Stimulated activated CD8-positive, alpha-beta memory T cell treated with anti-CD3 and anti-CD28 coated beads, Interleukin-4, amount 100 ng/mL, for 1 hour (primary cell): ENCODE measurements at places on chromosomes 11 and 22.

DNA sequence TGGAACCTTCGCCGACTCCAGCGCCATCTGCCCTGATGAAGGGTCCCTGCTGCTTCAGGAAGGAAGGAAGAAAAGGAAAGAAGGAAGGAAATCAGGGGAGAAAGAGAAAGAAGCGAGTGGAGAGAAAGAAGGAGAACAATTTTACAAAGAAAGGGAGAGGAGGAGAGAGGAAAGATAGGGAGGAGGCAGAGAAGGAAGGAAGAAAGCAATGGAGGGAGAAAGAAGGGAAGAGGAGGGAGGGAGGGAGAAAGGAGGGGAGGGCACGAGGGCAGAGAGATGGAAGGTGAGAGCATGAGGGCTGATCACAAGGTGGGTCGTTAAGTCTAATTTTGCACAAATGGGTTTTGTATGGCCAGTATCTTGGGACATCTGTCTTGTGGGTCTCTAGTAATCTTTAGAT is 39.2 kb downstream of the PARVA start:
- DNase-seq = no peak

DNA sequence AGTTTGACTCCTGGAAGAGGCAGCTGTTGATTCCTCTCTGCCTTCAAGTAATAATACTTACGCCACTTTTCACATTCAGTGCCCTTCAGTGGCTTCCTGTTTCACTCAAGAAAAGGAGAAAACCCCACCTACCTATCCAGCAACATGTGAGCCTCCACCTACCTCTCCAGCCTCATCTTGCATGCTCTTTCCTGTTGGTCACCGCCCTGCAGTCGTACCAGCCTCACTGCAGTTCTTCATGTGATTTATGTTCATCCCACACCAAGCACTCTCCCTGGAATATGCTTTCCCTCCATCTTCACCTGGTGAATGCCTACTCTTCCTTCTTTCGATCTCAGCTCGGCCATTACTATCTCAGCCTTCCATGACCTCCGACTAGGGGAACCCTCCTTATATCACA is 21.8 kb upstream of the YWHAH start:
- no peak for DNase-seq

- no peak for DNase-seq
These were observed 16.2 kb upstream of the ST3GAL4 start for GRCh38 chr11:126339073-126339862.

- DNase-seq = no peak
These were observed 113.8 kb downstream of the RBFOX2 start for GRCh38 chr22:35914665-35915476.

DNA sequence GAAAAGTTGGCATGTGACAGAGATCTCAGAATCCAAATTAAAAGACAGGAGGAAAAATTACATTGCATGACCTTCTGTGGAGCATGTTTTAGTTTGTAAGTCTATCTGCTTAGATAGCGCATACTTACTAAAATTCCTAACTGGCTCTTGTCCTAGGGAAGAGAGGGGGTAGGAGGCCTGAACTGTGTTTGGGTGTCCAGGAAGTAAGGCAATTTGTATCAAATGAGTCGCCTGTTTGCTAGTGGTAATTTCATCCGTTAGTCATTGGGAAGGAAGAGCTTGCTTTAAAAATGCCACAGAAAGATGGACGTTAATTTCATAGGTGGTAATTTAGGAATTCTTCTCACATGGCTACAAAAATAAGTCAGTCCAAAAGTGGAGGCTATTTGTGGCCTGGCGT is 18.5 kb downstream of the GRK3 start:
- no peak for DNase-seq

DNA sequence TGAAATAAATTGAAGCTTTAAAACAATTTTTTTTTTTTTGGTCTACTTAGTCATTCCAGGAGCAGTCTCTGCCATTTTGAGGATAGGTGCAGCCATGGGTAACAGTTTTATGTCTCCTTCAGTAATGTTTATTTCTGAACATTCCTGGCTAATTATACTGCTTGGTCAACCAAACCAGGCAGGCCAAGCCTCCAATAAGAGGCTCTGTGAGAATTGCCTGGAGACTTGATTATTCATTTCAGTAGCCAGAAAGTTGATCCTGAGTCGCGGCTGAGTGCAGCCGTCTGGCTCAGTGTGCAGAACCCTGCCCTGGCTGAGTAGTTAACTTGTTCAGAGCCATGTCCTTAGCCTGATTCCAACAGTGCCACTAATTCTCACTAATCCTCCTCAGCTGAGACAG is 364.0 kb upstream of the FAT3 start:
- DNase-seq = no peak

- DNase-seq = no peak
These were observed 813.7 kb downstream of the NTM start for GRCh38 chr11:132184079-132184478.

DNA sequence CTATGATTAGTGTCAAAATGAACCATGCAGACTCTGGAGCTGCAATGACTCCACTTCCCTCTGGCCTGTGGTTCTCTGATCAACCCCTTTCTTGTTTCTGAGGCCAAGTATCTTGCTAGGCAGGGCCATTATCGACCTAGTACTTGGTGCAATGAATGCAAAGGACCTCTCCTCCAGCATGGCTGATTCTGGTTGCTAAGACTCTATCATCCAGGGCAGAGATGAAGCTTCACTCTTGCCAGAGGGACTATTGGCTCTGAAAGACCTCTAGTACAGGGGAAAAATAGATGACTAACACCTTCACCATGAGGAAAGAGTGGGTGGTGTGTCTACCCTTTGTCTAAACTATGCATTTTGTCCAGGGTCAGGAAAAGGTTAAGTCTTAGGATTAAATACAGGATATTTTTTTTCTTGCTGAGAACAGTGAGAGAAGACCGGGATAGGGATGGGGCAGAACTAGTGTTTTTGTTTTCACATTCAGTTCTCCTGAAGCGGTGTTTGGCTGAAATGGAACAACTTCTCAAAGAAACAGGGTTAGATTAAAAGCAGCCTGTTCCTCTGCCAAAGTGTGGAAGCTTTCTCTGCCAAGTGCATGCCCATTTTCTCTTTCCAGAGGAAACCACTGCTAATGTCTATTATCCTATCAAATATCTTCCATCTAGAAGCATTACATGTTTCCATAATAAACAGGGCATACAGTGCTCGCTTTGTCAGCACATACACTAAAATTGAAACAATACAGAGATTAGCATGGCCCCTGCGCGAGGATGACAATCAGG is 5.0 kb upstream of the MTFP1 start:
- no peak for DNase-seq

GRCh38 chr11:115462004-115462541 is 42.1 kb downstream of the CADM1 start:
- no peak for DNase-seq

GRCh38 chr11:30149998-30150397 is 80.8 kb upstream of the FSHB start:
- DNase-seq = no peak

DNA sequence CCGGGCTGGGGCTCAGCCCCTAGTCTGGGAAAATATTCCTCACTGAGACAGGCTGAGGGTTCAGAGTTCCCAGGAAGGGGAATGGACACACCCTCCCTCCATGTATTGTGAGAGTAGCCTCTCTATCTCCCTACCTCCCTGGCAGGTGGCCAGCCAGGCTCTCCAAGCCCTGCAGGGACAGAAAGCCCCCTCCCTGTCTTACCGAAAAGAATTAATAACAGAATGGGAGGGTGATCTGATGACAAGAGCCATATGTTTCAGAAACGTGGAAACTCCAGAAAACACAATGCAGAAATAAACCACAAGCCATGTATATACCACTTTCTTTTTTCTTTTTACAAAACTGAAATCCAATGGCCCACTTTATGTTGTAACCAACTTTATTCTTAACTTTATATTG is 140.0 kb downstream of the CHST1 start:
- no peak for DNase-seq

- no peak for DNase-seq
These were observed 26.5 kb downstream of the KRTAP5-5 start for GRCh38 chr11:1656061-1656441.

DNA sequence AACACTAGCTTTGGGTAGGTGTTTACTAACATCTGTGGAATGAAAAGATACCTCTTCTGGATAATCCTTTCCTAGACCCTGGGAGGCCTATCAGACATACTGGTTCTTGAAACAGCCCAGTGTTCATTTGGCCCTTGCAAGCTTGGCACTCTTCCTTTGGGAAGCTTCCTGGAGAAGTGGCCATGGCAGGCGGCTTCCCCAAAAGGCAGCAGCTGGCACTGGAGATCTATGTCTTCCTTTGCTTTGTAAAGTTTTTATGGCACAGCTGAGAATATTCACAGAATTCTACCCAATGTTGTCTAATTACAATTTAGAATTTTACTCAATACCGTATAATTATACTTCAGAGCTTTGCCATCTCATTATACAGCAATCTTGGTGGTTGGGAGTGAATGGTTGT is 199.2 kb upstream of the C11orf87 start:
- DNase-seq = no peak

- no peak for DNase-seq
These were observed 199.4 kb upstream of the SEZ6L start for GRCh38 chr22:25969901-25970300.

DNA sequence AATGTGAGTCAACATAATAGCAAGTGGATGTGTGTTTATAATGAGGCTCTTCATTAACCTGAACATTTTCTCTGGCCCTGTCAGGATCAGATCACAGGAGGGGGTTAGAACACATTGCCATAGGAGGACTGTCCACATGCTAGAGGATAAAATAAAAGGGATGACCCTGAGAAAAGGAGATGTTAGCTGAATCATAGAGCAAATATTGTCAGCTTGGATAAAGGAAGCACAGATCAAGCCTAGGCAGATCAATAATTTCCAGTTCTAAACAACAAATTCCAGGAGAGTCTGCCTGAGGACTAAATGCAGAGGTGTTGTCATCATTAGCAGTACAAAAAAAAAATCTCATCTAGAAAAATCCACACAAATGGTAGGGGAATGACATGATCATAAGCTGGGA is 337.9 kb downstream of the LRRC4C start:
- no peak for DNase-seq

- no peak for DNase-seq
These were observed 19.5 kb upstream of the P2RY6 start for GRCh38 chr11:73252577-73253191.

GRCh38 chr11:68266936-68267880 is 4.6 kb downstream of the C11orf24 start:
- DNase-seq = no peak

GRCh38 chr22:47458348-47458747 is 695.9 kb downstream of the TBC1D22A start:
- DNase-seq = no peak

GRCh38 chr22:40920526-40920925 is 30.7 kb upstream of the RBX1 start:
- no peak for DNase-seq

- no peak for DNase-seq
These were observed 9.4 kb upstream of the PLAAT3 start for GRCh38 chr11:63623513-63624140.

DNA sequence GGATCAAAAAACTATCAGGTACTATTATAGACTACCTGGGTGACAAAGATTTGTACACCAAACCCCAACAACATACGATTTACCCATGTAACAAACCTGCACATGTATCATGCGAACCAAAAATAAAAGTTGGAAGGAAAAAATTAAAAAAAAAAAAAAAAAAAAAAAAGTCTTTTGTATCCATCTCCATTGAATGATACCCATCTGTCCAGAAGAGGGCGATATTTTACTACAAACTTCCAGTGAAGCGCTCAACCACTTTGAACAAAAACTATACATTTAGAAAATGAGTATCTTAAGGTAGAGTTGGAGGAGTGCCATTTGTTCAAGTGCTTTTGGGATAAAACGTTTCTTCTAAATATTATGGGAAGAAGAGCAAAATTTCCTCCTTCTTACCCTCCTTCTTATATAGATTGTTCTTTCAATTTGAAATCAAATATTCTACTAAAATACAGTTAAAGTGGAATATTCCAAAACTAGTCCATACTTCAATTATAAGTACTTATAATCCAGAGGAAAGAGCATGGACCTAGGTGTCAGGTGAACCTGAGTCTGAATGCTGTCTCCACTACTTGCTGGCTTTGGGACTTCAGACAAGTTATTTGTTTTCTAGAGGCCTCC is 23.3 kb downstream of the ARL14EP start:
- no peak for DNase-seq

GRCh38 chr11:62621027-62621566 is 689 bp downstream of the B3GAT3 start:
- DNase-seq = no peak

DNA sequence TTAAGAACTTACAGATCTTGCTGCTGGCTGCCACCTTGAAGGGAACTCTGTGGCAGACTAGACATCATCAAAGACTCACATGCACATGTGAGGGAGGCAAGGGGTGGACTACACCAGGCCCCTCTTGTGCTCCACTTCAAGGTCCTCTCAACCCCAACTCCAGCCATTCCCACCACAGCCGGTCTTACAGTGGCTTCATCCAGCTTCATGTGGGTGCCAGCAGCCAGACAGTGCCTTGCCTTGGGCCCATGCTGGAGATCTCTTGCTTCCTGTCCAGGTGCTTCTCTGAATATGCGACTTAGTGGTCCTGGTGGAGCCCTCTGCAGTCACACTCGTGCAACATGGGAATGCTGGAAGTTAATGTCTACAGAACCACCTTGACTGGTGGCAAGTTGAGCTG is 44.6 kb upstream of the WNT7B start:
- DNase-seq = no peak

DNA sequence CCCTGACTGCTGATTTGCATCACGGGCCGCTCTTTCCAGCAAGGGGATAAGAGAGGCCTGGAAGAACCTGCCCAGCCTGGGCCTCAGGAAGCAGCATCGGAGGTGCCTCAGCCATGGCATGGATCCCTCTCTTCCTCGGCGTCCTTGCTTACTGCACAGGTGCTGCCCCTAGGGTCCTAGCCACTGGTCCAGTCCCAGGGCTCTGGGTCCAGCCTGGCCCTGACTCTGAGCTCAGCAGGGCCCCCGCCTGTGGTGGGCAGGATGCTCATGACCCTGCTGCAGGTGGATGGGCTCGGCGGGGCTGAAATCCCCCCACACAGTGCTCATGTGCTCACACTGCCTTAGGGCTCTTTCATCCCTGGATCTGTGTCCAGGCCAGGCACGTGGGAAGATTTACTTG is 7.0 kb upstream of the IGLL5 start:
- no peak for DNase-seq

DNA sequence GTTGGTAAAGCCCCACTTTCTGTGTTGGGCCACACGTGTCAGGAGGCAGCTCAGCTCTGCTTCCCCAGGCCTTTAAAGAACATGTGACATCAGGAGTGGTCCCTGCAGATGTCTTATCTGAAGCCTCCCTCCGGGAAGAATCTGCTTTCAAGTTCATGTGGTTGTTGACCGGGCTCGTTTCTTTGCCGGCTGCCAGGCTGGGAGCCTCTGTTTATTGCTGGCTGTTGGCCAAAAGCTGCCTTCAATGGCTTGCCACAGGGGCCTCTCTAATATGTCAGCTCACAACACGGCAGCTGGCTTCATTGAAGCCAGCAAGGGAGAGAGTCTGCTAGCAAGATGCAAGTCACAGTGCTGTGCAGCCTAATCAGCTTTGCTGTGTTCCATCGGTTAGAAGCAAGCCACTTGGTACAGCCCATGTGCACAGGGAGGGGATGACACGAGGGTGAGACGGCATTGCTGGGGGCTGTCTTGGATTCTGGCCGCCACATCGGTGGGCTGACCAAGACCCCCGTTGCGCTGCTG is 14.6 kb downstream of the MRGPRF start:
- DNase-seq = no peak
